ENCODE measurements at places on chromosomes 7 and 10. TPM values are rescaled to one million over a fixed set of nuclear protein-coding genes. Genes with fewer than 3 reads are reported as not detected.

GRCh38 chr7:35874886-35875285, 74.0 kb downstream of the SEPTIN7 start:
- no peak for DNase-seq

DNA sequence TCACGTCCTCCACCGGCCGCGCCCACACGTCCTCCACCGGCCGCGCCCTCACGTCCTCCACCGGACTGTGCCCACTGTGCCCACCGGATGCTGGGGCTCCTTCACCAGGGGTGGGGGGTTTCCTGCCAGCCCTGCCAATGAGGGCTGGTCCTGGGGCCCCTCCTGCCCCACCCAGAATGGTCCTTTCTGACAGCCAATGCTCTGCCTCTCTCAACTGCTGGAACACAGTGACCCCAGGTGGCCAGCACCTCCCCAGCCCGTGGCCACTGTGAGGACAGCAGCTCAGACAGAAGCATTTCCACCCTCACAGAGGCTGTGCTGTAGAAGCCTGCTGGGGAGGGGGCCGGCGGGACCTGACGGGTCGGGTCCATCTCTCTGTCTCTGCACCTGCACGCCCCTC, 90.1 kb upstream of the DNAAF5 start:
- DNase-seq, result no peak

DNA sequence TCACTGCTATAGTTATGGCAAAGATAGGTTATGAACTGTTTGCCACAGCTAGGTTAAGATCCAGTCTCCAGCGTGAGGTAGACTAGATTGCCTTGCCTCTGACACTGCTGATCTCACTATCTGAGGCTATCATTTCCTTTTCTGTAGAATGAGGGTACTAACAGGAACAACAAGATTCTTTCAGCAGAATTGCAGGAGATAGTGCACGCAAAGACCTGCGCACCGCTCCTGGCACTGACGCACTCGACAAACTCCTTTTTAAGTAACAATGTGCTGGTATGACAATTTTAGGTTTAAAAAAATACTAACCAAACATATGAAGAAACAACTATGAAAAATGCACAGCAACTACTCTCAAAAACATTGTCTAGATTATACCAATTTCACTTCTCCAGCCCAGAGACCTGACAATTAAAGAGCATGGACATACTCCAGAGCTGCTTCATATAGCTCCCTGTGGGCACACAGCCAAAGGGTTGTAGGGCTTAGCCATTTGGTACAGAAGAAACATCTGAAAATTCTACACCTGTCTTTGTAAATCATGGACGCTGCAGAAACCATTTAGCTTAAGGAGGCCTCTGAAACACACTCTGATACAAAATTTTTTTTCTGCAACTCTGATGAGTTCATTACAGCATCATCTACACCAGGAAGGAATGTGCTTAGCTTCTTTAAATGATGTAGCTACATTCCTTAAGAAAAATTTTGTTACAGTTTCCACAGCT, 7.8 kb downstream of the ADAM12 start:
- no peak for DNase-seq

PLCE1 gene
- 36.3 TPM for polyA plus RNA-seq

SLC13A4 gene
- polyA plus RNA-seq, result 5.0 TPM

GRCh38 chr10:397321-398068, 262.2 kb downstream of the ZMYND11 start:
- peak; percentile 21 for DNase-seq

CCDC136 gene
- polyA plus RNA-seq, result 27.0 TPM

C10orf143 gene
- 6.9 TPM for polyA plus RNA-seq

- peak; percentile 98 for DNase-seq
Measured at GRCh38 chr7:30504301-30505173, at the start of gene GGCT. TSS of gene GGCT (minus strand) at chr7:30504829. CDS start at chr7:30504709, 120 bp downstream.

- DNase-seq, result no peak
Measured at GRCh38 chr7:131544021-131544420, 12.4 kb downstream of the PODXL start.

DNA sequence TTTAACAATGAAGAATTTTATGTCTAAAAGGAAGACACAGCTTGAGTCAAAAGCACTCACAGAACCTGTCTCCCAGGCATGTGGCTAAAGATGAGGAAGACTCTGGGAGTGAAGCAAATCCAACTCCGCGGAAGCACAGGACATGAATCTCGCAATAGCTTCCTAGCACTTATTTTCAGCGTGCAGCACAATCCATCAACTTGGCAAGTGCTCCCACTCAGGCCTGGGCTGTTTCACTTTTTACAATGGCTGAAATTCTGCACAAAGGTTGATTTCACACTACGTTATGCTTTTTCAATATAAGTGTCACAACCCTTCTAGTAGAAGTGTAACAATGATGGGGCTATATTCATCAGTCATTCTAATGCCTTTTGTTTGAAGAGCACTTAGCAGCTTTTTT, 180.2 kb downstream of the XPNPEP1 start:
- no peak for DNase-seq

DNA sequence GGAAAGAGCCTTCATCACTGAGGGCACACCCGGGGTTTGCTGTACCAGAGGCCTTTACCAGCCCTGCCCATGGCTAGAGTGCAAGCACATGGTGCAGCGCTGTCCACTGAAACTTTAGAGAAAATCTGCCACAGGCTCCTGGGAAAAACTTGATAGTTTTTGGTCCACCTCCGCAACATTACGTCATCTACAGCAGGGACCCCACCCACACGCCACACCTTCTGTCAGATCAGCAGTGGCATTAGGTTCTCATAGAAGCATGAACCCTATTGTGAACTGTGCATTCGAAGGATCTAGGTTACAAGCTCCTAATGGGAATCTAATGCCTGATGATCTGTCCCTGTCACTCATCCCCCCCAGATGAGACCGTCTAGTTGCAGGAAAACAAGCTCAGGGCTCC, 2.5 kb upstream of the ODAD2 start:
- DNase-seq, result no peak

GATA3 gene
- polyA plus RNA-seq, result 118 TPM

DNA sequence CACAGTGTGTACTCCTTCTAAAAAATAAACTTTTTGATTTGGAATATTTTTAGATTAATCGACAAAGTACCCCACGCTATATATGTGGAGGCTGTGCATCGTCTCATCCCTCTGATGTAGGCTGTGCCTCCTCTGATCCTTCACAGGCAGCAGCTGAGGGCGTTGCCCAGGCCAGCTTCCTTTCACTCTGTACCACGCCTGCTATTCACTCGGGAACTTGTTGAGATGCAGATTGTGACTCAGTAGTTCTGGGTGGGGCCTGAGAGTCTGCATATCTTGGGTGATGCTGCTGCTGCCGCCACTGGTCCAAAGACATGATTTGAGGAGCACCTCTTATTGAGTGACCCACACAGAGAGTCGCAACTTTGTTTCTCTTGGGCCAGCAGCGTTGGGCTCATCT, 7.9 kb upstream of the C10orf120 start:
- no peak for DNase-seq

DNA sequence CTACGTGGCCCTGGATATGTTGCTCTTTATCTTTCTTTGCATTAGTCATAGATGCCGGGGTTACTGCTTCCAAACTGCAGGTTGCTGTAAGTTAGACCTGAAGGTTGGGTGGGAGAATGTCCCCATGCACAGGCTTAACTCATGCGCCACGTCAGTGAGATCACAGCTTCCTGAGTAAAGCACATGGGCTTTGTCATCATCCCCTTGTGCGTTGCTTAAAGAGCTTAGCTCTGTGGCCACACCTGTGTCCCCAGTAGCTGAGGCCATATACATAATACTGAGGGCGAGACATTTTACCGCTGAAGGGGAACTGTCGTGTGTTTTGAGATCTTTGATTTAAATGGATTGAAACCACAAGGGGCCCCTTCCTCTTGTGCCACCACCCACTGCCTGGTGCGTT, 45.8 kb upstream of the BTBD16 start:
- no peak for DNase-seq

Data from renal pelvis (tissue), 12 donors.